DMS79 (cell line): ENCODE measurements at places on chromosomes 2 and 18.

DNA sequence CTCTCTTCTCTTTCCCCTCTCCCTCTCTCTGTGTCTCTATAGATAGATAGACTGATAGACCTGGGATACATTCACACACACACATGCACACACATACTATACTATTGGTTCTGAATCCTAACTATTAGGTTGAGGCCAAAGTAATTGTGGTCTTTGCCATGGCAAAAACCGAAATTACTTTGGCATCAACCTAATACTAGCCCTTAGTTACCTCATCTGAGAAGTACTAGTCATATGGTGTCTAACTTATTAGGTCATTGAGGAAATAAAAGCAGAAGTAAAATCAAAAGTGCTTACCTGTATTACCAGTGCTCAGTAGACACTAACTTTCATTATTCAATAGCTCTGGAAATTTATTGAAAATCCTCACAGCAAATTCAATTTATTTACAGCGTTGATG is 451.5 kb downstream of the EPHA4 start:
- no peak for DNase-seq

DNA sequence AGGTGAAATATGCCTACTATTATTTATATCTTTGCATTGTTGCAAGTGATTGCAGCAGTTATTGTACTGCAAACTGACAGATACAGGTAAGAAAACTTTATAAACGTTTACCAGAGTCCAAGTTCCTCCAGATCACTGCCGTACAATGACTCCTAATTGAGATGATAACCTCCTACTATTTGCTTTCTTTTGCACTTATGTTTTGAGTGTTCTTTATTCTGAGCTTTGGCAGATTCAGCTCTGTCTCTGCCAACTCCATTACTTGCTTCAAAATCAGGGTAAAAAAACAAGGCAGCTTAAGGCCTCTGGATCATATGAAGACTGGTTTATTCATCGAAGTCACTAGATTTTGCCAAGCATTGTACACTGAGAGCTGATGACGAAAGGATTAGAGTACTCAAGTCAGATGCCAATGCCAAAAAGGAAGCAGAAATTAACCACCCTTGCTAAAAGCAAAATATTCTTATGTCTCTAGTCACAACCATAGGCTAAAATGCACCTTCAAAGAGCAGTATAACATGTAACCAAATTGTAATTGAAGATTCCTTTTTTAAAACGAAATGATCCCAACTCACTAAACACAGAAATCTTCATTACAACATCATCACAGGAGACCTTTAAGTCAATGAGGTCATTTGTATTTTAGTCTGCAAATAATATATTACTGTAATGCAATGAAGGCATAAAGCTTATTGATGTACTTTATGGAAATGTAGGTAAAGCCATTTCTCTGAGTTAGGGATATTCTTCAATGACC is 10.5 kb upstream of the IKZF2 start:
- DNase-seq, result no peak

DNA sequence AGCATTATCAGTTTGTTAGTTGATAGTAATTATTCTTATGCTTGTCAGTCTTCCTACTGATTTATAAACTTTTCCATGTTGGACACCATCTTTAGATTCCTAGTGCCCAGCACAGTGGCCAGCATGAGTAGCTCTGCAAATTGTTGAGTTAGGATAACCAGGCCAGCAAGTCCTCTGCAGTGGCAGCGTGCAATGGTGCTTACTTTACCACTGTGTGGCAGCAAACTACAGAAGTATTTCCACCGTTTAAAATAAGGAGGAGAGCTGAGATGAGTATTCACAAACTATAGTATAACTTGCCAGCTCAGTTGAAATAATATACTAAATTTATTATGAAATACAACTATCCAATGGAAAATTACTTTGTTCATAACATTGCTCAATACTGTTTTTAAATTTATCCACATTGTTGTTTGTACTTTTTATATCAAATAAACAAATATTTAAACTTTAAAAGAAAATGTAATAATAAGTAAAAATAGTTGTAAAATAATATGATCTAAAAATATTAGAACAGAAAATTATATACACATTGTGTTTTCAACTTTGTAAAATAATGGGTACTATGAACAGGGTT is 9.3 kb upstream of the THADA start:
- no peak for DNase-seq

DNA sequence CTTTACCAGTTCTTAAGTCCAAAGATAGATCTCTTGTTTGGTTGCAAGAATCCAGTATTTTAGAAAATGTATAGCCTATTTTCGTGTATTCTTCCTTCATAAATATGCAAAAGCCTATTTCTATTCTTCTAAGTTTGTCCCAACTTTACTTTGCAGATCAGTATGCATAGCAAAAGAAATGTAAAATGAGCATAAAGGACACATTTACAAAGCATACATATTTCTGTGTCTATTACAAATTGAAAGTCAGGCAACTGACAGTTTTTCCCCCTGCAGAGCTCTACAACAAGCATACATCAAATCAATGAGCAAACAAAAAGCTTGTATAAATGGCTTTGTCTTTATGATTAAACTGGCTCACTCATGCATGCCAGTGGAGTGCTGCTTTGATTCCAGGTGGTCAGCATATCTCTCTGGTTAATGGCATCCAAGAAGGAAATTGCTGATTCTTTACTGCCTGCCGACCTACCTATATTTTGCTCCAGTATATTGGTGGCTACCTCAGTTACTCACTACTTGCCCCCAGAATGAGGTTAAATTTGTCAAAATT is 10.0 kb upstream of the VPS54 start:
- DNase-seq, result peak; percentile 54

GRCh38 chr2:236928380-236929037 is 157.2 kb upstream of the COPS8 start:
- no peak for DNase-seq

GRCh38 chr2:121470917-121471316 is 59.8 kb upstream of the RNU4ATAC start:
- DNase-seq, result no peak

GRCh38 chr2:95206096-95206495 is 1.2 kb upstream of the ZNF892 start:
- DNase-seq, result no peak

GRCh38 chr2:101736861-101737291 is 39.4 kb downstream of the MAP4K4 start:
- no peak for DNase-seq

DNA sequence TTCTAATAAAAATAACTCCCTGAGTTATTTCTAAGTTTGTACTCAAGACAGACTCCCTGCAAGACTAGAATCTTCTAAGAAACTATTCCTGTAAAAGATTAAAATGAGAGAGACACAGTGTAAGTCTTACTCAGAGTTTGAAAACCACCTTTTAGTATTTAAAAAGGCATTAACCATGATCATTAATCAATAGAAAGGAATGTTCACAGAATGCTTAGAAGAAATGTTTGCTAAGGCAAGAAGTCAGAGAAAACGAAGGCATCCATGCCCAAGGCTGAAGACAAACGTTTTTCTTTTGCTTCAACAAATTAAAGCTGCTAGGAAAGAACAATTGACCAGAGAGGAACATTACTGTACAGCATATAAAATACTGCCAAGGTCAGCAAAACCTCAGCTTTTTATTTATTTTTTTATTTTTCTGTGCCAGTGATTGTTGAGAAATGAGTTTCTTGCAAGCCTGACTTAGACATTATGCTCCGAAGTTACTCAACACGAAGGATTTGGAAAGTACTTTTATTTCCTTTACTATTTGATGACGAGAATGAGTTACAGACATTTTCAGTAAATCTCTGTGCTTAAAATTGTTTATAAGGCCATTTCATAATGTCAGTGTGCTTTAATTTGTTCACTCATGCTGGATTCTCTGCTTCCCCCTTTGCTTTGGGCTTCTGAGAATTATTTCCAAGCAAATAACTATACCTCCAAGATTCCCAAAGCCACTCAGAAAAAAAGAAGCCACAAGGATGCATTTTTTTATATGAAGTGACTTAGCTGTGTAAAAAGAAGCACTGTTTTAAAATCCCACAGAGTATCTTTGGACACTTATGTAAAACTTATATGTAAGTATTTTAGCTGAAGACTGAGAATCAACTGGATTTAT is 20.5 kb downstream of the RND3 start:
- DNase-seq, result no peak

DNA sequence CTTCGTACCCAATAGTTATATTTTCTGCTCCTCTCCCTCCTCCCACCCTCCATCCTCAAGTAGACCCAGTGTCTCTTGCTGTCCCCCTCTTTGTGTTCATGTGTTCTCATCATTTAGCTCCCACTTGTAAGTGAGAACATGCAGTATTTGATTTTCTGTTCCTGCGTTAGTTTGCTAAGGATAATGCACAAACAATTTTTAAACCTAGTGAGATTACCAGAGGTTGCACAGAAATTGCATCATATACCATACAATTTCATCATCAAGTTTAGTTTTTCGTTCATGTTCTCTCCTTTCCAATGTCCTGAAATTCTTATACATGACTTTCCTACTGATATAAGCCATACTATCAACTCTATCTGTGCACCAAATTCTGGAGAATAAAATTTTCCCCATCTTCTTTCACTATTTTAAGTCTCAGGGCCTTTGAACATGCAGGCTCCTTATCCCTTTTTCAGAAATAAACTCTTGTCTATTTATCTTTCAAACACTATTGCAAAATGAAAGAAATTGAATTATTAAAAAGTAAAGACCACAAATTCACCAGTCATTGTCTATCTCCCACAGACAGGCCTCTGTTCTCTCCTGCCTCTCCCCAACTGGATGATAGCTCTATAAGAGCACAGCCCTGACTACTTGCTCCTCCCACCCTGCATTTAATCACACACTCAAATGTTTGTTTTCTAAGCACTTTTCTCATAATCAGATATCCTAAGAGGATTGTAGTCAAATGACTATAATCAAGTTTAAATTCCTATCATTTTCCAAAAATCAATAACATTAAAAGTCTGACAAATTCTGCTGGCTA is 27.2 kb upstream of the B4GALT6 start:
- DNase-seq, result no peak

DNA sequence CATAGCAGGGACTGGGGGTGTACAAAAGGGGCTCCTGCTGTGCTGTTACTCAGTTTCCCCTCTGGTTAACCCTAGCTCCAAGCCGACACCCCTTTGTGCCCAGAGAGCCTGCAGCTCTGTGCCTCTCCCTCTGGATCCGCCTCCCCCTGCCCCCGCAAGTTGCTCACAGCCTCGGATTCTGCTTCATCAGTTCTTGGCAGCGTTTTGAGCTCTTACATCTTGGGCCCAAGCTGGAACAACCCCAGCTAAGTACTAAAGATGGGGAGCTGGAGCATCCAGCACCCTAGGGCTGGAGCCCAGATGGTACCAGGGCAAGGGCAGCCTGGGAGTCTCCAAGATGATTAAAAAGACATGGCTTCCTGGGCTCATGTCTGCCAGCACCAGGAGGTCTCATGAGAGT is 40.7 kb downstream of the POMC start:
- no peak for DNase-seq

- DNase-seq, result no peak
These were observed 67.2 kb upstream of the ACYP2 start for GRCh38 chr2:54048117-54048785.

GRCh38 chr2:203817147-203817546 is 50.4 kb upstream of the CTLA4 start:
- no peak for DNase-seq

DNA sequence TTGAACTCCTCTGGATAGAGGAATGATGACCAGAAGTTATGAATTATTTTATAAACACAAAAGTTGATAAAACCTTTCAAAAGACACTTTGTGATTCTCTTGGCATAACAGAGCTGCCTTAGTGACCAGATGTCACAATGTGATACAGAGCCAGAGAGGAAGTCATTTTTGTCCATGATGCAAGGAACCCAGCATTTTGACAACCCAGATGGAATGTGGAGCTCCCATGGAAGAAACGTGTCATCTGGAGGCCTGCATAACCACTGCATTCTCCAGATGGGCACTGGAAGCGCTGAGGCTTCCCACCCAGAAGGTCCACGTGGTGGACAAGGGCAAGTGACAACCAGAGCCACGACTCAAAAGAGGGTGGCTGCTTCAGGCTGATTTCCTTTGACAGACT is 30.1 kb downstream of the HRH4 start:
- DNase-seq, result no peak

GRCh38 chr2:19363474-19363778 is 5.0 kb upstream of the OSR1 start:
- DNase-seq, result no peak

GRCh38 chr2:179440642-179441251 is 176.1 kb upstream of the SESTD1 start:
- DNase-seq, result no peak

GRCh38 chr2:24825883-24826772 is 32.9 kb downstream of the CENPO start:
- no peak for DNase-seq

DNA sequence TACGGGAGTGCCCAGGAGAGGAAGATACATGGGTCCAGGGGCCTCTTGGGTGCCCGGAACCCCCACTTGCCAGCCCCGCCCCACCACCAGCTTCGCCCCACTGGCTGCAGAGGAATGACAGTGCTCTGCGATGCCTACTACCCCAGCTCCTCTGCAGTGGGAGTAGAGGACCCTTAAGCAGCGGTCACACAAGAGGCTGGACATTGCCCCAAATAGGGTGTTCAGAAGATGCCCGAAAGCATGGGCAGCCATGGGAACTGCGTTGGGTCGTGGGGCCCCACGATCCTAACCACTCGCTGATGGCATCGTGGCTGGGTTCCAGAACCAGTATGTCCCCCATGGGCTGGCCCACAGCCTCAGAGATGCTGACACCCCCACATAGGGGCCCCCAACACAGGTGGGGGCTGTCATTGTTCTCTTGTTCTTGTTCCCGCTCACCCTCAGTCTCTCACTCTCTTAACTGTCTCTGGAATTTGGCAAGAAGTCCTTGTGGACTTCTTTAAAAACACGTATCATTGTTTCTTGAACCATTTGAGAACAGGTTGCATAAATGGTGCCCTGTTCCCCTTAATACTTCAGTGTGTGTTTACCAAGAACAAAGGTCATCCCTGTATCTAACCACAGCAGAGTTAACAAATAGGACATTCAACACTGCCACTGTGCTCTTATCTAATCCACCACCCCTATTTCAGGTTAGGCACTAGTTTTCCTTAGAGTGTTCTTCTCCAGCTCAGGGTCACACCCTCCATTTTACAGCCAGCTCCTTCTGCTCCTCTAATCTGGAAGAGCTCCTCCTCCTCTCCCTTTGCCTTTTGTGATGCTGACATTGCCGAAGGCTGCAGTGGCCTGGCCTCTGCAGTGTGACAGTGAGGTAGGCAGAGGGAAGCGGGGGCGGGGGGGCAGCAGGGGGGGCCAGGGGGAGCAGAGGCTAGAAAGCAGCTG is 76.3 kb downstream of the STPG4 start:
- DNase-seq, result no peak

DNA sequence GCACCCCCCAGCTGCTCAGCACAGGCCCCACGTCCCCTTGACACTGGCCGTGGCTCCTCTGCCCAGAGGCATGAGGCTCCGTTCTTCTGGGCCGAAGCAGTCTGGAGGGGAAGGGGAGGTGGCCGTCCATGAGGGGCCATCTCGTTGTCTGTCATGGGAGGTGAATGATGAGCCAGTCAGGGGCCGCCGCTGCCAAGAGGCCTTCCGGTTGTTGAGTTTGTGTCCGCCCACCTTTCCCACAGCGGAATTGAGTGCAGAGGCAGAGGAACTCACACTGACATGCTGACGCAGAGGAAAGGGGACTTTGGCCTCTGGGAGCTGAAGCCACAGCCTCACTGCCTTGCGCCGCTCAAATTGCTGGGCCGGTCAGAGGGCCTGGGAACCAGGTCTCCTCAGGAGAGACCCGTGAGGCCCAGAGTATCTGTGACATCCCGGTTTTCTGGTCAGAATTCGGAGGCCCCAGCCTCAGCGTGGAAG is 268.4 kb downstream of the ATAD2B start:
- no peak for DNase-seq
